ENCODE measurements at places on chromosomes 4 and X. TPM values are rescaled to one million over a fixed set of nuclear protein-coding genes. Genes with fewer than 3 reads are reported as not detected.

The SCD5 gene
- total RNA-seq: 2.8 TPM

The NFKB1 gene
- 19.3 TPM for total RNA-seq

The HMX1 gene
- not detected for total RNA-seq

The GPR34 gene
- 2.4 TPM for total RNA-seq

The DCAF4L1 gene
- 0.17 TPM for total RNA-seq

The CCDC149 gene
- 10.7 TPM for total RNA-seq

The COX7B2 gene
- not detected for total RNA-seq

- DNase-seq: no peak
Measured at GRCh38 chr4:3107271-3107670, 32.8 kb downstream of the HTT start.

DNA sequence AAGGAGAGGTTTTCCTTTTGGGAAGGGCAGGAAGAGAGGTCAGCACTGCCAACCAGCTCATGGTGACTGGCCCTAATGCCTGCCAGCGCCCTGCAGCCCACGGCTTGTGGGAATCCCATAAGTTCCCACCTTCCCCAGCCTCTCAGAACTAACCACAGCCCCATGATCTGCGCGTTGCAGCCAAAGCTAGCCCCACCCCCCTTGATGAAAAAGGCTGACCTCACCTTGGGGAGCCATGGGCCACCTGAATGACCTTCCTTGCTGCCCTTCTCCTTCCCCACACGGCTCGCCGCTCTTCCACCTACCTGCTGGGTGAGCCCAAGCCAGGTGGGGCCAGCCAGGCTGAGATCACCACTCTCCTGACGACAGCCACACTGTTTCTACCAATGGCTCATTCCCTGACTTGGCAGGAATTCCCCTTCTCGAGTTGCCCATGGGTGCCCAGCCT is 3.9 kb upstream of the ELF4 start:
- DNase-seq: no peak

DNA sequence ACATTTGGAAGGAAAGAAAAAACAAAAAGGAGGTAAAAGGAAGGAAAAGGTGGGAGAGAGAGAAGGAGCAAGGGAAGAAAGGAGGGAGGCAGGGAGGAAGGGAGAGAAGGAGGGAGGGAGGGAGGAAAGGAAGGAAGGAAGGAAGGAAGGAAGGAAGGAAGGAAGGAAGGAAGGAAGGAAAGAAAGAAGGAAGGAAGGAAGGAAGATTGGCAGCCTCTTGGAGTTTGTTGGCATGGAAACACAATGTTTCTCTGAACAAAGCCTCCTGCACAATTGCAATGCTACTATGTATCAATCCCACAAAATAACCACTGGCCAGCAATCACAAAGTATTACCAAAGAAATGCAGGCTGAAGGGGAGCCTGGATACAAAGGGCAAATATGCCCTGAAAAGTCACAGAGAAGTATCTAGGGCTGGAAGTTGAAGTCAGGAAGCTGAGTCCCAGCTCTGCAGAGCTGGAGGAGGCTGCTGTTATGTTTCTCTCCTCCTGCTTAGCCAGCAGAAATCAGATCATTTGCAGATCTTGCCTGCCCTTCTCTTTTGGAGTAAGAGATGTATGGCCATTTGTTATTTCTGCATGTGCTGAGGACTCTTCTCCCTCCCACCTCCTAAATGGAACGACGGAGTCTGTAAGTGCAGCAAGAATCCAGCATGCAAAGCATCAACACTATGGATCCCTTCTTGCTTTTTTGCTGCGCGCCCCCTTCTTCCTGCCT is 195.9 kb upstream of the LDB2 start:
- no peak for DNase-seq

GRCh38 chr4:145540235-145540634 is 58.6 kb downstream of the SMAD1 start:
- DNase-seq: no peak

DNA sequence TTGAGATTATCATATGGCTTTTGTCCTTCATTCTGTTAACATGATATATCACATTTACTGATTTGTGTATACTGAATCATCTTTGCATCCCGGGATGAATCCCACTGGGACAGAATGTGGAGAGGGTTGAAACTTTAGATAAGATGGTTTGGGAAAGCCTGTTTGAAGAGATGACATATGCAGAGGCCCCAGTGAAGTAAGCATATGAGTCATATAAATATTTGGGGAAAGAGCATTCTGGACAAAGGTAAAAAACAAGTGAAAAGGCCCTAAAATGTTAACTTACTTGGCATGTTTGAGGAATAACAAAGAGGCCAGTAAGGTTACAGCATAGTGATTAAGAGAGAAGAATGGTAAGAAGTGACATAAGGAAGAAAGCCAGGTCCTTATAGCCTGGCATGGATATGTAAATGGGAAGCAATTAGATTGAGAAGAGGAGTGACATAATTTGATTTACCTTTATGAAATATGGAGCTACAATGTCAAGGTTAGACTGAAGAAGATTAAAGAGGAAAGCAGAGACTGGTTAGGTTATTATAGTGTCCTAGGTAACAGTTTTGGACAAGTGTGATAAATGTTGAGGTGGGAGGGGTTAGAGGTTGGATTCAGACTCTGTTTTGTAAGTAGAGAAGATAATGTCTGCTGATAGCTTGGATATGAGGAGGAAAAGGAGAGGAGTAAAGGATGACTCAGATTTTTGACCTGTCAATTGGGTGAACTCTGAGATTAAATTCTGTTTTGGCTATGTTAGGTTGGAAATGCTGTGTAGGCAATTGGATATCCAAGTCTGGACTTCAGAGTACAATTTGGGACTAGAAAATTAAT is 54.6 kb upstream of the DRP2 start:
- DNase-seq: no peak

GRCh38 chr4:8472158-8472688 is 31.6 kb downstream of the TRMT44 start:
- DNase-seq: no peak

DNA sequence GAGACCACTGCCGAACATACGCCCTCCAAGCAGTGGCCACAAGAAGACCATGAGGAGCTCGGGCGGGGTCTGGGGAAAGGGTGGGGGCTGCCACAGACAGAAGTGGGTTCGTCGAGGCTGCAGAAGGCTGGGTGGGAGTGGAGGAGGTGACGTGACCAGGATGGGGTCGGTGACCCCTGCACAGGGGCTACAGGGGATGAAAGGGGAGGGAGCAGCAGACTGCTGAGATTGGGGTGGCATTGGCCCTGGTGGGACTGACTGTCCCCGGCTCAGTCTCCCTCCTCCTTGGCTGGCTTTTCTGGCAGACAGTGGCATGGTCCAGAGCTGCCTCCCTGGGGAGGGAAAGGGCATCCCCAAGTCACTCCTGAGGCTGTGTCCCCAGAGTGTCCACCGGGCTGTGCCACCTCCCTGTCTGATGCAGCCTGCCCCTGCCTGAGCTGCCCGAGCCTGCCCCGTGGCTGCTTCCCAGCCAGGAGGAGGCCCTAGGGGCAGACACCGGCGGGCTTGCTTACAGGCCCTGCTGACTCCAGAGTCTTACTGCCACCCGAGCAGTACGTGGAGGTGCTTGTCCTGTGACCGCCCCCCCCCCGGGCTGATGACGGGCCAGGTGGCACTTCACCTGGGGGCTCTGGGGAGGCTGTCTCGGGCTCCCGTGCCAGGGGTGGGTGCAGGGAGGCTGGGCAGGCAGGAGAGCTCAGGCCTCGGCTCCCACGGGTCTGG is 7.2 kb downstream of the SH3BP2 start:
- no peak for DNase-seq

GRCh38 chr4:173807347-173807746 is 277.3 kb upstream of the HAND2 start:
- DNase-seq: no peak

GRCh38 chr4:4784379-4784778 is 75.1 kb upstream of the MSX1 start:
- DNase-seq: no peak

DNA sequence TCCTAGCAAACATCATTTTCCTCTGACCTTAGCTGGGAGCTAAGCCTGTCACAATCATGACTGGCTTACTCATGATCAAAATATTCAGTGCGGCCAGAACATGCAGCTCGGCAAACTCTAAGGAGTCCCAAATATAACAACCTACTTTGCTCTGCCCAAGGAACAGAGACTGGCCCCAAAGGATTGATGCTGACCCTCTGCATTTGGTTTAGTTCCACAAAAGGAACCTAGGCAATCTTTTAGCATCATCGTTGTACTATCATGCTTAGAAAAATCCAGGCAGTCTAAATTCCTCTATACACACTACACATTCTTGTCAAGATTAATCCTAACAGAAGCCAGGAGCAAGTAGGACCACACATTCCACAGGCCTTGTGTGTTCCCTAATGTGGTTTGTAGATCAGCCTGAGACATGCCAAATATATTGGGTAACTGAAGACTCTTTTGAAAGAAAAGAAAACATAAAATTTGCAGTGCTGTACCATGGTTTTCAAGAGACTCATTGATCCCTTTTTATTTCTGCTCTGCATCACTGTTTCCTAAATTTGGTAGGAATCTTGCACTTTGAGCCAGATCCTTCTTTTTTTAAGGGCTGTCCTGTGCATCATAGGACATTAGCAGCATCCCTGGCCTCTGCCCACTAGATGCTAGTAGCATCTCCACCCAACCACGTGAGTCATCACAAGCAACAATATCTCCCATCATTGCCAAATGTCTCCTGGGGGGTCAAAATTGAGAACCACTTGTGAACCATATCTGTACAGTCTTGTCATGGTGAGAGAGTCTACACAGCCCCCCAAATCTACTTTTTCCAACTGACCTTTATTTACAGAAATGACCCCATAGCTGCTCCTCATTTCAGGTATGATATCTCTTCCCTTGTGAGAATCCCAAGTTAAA is 17.6 kb upstream of the CC2D2A start:
- DNase-seq: no peak

GRCh38 chrX:132948648-132949260 is 9.7 kb downstream of the HS6ST2 start:
- DNase-seq: no peak

GRCh38 chr4:1479454-1479853 is 73.2 kb upstream of the NKX1-1 start:
- no peak for DNase-seq

- no peak for DNase-seq
Measured at GRCh38 chrX:113982766-113983165, 601.1 kb upstream of the HTR2C start.

DNA sequence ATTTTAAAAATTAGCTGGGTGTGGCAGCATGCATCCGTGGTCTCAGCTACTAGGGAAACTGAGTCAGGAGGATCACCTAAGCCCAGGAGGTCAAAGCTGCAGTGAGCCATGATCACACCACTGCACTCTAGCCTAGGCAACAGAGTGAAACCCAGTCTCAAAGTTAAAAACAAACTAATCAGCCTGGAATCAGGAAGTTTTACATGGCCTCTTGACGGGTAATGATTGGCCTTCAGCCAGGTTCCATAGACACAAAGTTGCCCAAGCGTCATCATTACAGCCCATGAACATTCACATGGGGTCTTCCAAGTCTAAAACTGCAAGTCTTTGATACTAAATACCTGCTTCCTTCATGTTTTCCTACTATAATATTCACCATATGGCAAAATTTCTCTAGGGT is 10.0 kb upstream of the RGN start:
- DNase-seq: no peak

Data from heart right ventricle (tissue), 16 donors.